T-helper 22 cell (primary cell): ENCODE measurements at places on chromosomes 6 and 20.
A peak's percentile ranks its signal among the peaks of the same experiment; 100 is the strongest.

DNA sequence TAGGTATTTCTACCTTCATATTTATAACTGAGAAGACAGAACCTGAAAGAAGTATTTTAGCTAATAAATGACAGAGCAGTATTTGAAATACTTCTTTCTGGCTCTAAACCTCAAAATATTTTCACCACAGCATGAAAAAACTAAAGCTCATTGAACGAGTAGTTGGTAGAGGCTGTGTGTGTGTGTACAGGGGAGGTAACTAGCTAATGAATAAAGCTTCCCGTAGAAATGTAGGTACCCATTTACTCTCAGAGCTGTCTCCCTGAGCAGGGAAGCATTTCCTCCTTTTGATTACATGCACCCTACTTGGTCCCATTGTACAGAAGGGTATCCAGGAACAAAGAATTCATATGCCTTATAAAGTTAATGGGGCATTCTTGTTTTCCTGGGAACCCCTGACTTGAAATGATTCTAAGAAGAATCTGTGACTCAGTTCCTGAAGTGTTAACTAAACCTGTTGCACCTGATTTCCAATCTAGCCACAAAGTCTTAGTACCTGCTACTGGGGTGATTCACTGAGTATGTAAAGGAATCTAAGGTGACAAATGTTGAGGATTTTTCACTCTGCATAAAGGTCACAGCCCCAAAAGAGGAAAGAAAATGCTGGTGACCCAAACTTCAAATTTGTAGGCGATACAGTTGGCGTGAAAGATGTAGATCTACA, 12.5 kb downstream of the CRYBG1 start:
- DNase-seq: no peak

- no peak for DNase-seq
Measured at GRCh38 chr6:39054577-39055142, 6.1 kb downstream of the GLP1R start.

- DNase-seq: peak; percentile 33
Measured at GRCh38 chr20:37192137-37192854, 12.9 kb upstream of the MROH8 start.

DNA sequence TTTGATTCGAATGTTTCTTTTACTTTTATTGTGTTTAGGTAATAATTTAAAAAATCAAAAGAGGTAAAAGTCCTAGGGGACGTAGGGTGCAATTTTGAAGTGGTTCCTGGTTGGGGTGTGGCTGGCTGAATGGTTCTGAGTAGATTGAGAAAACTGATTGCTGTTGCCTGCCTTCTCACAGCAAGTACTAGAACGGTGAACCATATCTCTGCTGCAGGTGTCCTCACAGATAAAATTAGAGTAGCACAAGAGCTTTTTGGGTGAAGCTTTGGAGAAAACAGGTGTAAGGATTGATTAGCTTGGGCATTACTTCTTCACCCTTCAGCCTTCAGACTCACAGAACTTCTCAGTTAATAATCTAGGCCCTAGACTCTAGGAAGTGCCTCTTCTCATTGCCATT, 19.8 kb upstream of the GJA10 start:
- DNase-seq: no peak

GRCh38 chr6:166757232-166758135, 130.4 kb upstream of the RPS6KA2 start:
- DNase-seq: no peak
